ENCODE measurements at places on chromosomes 1 and 21.

- DNase-seq, result peak; percentile 47
Measured at GRCh38 chr1:27934818-27935549, at the start of gene SMPDL3B. Gene SMPDL3B (plus strand): TSS chr1:27935000. CDS start chr1:27935184, 184 bp downstream.

DNA sequence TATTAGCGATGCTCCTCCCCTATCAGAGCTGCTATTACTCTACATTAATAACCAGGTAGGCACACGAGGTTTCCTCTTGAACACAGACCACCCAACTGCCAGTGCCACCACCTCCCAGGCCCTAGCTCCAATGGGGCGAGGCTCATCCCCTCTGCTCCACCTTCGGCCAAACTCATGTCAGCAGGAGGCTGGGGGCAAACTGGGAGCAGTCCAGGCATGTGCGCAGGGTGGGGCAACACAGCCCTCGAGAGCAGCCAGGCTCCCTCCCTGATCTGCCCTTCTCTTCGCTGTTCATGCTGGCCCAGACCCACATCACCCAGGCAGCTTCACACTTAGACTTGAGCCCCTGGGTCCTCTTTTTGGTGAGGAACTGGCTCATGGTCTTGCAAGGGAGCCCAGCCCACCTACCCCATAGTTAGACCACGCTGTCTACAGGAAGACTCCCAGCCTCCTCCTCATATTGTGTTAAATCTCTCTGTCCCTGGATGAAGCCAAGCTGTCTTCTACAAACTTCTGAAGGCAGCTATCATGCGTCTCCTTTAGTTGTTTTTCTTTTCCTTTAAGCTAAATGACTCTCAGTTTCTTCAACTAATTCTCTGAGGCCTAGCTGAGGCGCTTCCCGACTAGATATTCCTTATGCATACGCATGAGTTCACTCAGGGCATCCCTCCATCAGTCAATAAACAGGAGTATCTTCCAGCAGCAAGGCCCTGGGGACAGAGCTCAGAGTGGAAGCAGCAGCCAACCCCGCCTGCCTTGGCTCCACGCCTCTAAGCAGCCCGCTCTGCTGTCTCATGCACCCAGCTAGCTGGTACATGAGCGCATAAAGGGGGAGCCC lies 12.0 kb downstream of the TMEM9 start:
- DNase-seq, result no peak

- no peak for DNase-seq
Measured at GRCh38 chr1:172578586-172578985, 45.6 kb downstream of the SUCO start.

- peak; percentile 47 for DNase-seq
Measured at GRCh38 chr21:42411197-42411869, 7.6 kb downstream of the UBASH3A start.

DNA sequence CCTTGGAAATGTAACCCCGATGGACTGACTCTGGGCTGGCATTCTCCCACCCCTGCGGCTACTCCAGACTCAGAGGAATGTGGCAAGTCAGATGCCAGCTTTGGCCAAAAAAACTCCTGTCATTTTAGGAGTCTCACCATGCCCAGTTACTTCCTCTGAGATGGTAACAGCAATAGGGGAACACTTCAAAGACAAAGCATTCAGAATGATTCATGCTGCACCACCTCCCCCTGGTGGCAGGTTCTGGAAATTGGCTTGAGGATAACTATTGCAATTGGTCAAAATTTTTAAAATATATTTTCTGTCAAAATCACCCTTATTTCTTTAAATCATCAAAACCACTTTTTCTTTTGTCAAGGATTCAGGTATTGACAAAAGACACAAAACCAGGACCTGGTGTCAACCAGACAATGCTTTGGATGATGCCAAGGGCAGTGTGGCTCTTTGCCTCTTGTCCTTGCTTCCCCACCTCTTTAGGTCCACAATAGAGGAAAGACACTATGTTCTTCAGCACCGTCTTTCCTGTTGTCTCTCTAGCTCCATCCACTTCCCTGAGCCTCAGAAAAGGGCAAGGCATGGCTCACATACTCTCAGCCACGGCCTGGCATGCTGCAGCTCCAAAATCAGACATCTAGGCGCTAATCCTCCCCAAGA lies 9.9 kb upstream of the CDCA8 start:
- peak; percentile 63 for DNase-seq

GRCh38 chr1:203316626-203317093 lies 11.3 kb downstream of the BTG2 start:
- peak; percentile 67 for DNase-seq

DNA sequence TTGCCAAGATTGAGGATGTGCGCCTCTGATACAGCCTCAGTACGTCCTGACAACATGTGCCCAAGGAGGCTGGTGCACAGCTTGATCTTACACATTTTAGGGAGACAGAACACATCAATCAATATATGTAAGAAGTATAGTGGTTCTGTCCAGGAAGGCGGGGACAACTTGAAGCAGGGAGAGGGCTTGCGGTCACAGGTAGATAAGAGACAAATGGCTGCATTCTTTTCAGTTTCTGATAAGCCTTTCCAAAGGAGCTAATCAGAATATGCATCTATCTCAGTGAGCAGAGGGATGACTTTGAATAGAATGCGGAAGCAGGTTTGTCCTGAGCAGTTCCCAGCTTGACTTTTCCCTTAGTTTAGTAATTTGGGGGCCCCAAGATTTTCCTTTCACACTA lies 10.2 kb downstream of the DHCR24 start:
- no peak for DNase-seq

DNA sequence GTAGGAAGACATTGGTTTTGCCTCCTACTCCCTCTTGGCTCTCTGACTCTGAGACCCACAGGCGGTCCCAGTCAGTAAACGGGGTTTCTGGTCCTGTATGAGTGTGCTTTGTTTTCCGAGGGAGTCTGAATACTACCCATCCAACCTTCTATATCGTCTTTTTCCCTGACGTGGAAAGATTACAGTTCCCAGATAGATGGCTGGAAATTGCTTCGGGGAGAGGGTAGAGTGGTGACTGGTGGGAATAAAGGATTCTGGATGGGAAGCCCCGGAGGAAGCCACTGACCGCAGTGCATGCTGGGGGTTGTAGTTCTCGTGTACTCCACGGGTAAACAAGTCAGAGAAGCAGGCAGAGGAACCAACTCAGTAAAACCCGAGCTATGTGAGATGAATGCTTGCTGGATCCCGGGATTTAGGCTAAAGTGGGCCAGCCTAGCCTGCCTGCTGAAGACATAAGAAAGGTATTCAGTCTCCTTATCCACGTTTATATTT lies 66.2 kb upstream of the IRF2BP2 start:
- DNase-seq, result peak; percentile 85

GRCh38 chr1:155200920-155201319 lies 6.8 kb downstream of the THBS3 start:
- DNase-seq, result no peak

GRCh38 chr1:178275553-178275952 lies 181.6 kb downstream of the RASAL2 start:
- DNase-seq, result no peak

- DNase-seq, result no peak
Measured at GRCh38 chr21:29121759-29122158, 8.7 kb upstream of the MAP3K7CL start.

DNA sequence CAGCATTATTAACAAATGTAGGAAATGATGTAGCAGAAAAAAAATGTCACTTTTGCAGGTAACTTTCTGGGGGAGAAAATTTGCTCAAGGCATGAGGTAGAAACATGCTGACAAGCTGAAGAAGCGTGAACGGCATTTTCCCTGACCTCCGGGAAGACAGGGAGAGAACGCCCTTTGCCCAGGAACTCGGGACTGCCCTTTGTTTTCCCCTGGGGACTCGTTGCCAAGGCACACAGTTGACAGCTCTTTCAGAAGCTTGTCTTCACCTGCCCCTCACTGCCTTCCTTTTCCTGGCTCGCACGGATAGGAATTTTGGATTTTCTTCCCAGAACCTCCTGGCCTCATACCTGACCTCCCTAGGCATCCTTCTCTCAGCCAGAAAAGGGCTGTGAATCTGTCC lies 52.7 kb upstream of the COA6 start:
- no peak for DNase-seq

GRCh38 chr1:82819234-82819633 lies 1018.5 kb downstream of the ADGRL2 start:
- DNase-seq, result no peak

GRCh38 chr1:94993931-94994645 lies 67.2 kb upstream of the CNN3 start:
- no peak for DNase-seq

- DNase-seq, result no peak
Measured at GRCh38 chr1:14689996-14690615, 91.6 kb downstream of the KAZN start.

DNA sequence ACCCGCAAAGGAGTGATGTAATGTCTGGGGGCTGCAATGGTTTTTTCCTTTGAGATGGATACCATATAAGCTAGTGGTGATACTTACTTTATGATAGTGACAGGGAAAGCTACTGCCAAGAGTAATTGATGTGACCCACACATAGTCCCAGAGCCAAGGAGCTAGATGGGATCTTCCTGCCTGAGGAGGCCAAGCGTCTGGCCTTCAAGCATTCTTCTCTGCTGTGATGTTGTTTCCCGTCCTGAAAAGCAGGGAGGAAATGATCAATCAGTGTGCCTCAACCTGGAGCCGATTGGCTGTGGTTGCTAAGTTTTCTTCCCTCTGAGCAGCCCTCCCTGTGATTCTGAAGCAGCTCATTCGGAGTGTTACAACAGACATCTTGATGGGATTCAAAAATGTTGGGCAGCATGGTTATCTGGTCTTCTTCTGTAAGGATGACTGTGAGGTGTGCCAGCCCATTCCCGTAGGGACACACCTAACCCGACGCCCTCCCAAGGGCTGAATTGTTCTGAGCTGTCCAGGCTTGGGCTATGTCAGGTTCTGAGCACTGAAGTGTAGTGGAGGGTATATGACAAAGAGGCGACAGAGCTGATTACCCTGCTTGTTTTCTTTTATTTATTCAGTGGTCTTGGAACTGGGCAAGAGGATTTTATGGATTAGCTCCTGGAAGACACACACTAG lies 56.7 kb downstream of the UCK2 start:
- DNase-seq, result no peak

DNA sequence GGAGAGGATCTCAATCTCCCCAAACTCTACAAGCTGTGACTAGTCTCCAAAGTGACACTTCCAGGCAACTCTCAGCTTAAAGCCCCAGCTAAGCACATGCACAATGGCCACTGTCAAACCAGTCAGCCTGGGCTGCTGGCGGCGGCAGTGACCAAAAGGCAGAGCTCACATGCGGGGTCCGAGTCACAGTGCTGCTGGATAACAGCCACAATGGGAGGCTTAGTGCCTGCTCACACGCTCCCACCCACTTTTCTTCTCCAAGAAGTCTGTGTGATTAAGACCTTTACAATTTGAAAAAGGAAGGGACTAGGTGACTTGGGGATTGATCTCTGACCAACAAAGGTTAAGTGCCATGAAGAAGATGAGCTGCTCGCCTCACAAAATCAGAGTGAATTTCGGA lies 16.8 kb downstream of the RIPK4 start:
- DNase-seq, result no peak

DNA sequence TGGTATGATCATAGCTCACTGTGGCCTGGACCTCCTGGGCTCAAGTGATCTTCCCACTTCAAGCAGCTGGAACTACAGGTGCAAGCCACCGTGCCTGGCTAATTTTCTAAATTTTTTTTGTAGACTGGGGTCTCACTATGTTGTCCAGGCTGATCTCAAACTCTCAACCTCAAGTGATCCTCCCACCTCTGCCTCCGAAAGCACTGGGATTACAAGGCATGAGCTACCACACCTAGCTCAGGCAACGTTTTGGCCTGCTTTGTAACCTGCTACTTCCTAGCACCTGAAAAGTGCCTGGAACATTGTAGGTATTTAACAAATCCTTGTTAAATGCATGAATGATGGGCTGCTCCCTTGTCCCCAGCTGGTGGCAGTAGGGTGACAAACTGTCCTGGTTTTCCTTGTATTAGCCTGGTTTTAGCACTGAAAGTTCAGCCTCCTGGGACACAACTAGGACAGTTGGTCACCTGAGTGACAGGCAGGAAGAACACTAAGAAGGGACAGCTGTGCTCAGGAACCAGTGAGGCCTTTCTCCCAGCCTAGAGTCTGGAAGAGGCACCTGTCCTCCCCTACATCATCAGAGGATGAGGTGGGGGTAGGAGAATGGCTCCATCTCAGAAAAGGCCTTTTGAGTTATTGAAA lies 88.5 kb upstream of the CD34 start:
- no peak for DNase-seq

GRCh38 chr1:46466477-46467182 lies 23.0 kb upstream of the DMBX1 start:
- peak; percentile 81 for DNase-seq

- peak; percentile 60 for DNase-seq
Measured at GRCh38 chr21:41768437-41769042, 1.7 kb upstream of the RIPK4 start.

DNA sequence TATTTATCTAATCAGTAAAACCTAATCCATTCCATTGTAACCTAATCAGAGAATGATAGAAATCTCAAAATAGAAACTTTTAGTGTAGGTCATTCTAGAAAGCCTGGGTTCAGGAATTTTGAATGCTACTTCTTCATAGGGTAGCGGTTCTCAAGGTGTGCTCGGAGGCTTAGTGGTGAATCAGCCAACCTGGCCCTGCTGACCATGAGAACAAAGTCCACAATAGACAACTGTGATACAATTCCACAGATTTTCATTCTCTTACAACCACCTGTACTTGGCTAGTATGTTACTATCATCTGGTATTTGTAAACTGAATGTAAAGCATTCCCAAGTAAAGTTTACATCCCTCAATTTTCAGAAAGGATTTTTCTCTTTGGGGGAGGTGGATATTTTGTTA lies 7.5 kb upstream of the PUM1 start:
- no peak for DNase-seq

DNA sequence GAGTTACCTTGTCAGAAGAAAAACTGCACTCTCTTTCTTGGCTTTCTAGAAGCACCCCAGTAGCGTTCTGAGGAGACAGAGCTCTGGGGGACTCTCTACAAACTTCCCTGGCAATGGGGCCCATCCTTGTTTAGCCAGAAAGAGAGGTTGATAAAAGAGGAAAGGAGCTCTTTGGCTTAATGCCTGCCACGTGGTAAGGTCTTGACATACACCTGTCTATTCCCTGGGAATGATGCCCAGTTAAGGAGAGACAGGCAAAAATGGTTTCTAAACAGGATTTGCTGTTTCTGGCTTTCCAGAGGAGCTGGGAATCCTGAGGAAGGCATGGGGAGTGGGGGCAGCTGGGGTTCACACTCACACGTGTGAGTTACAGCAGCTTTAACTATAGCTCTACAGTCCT lies 30.2 kb upstream of the IL20 start:
- DNase-seq, result no peak

- DNase-seq, result no peak
Measured at GRCh38 chr1:183003203-183003602, 20.0 kb upstream of the LAMC1 start.

- DNase-seq, result no peak
Measured at GRCh38 chr1:45998020-45998617, 134.3 kb downstream of the PIK3R3 start.

GRCh38 chr1:218112862-218113261 lies 172.2 kb upstream of the RRP15 start:
- DNase-seq, result no peak
